ENCODE measurements at places on chromosomes 3 and 15.
A peak's percentile ranks its signal among the peaks of the same experiment; 100 is the strongest.

DNA sequence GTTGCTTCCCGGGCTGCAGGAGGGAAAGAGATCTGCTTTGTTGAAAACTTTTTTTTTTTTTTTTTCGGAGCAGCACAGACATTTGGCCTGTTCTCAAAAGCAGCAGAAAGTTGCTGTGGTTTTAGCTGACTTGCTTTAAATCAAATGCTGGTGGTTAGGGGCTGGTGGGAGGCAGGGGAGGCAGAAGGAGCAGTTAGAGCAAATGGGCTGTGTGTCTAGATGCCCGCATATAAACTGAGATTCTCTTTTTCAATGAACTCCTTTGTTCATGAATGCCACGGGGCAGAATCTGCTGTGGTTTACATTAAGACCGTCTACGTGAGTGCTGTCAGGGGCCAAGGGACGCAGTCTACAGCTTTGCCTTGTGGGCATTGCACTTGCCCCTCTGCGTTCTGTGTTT is 95.9 kb downstream of the FLNB start:
- DNase-seq = peak; percentile 11

DNA sequence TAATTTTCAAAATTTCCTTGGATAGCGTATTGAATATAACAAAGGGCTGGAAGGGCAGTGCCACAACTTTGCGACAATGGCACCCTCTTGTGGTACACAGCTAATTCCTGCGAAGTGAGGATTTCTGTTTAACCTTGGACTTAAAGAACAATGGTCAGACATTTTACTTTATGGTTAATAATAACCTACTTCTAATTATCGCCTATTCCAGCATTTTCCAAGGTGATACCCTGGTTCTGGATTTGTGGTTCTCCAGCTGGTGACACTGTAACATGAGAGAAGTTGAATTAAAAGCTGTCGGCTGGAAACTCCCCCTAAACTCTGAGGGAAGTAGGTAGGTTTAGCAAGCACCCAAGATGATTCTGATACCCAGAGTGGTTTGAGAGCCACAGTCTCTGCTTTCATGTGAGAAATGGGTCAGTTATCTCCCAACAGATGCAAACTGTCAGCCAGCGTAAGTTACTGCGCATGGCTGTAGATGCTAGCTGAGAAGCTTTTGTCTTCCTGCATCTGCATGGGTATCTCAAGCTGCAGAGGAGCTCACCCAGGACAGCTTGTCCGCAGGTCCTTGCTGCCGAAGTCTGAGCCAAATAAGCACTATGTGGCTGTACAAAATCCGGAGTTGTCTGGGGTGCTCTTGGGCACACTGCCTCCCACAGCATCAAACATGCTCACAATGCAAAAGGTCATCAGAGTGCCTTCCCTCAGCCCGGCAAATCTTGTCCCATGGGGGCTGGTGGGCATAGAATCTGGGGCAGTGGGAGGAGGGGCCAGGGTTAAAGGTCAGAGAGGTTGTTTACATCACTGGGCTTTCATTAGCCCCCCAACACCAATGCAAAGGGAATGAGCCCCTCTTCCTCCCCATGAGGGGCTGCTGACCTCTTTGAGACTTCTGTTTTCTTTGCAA is 6.6 kb upstream of the CHSY1 start:
- DNase-seq = no peak

- DNase-seq = no peak
Measured at GRCh38 chr3:187593451-187593850, 76.7 kb downstream of the SST start.

GRCh38 chr3:64342940-64343688 is 117.8 kb upstream of the PRICKLE2 start:
- DNase-seq = no peak

GRCh38 chr3:177249203-177249602 is 51.9 kb upstream of the TBL1XR1 start:
- no peak for DNase-seq

GRCh38 chr3:29345516-29346300 is 64.8 kb downstream of the RBMS3 start:
- DNase-seq = no peak

- no peak for DNase-seq
Measured at GRCh38 chr15:64892847-64893403, 18.8 kb upstream of the ANKDD1A start.

- no peak for DNase-seq
Measured at GRCh38 chr15:68330901-68331300, 53.4 kb downstream of the FEM1B start.

DNA sequence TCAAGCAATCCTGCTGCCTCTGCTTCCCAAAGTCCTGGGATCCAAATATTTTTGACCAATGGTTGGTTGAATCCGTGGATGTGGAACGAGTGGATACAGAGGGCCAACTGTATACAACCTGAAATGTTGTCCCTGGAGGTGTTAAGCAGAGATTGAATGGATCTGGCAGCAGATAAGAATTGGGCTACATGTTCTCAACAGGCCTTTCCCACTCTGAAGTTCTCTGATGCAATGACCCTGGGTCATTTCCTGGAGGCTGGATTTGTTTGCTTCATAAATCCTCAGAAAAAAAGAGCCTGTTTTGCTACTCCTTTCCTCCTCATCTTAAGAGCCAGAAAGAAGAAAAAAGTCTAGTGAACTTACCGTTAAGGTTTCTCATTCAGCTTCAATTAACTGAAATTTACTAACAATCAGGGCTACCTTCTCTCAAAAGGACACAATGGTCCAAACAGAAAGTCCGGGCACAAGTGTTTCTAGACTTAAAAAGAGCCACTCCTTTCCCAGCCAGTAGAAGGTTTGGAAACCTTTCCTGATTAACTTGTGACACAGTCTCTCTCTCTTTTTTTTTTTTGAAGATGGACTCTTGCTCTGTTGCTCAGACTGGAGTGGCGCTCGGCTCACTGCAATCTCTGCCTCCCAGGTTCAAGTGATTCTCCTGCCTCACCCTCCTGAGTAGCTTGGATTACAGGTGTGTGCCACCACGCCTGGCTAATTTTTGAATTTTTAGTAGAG is 6.5 kb downstream of the ARHGEF3 start:
- no peak for DNase-seq

DNA sequence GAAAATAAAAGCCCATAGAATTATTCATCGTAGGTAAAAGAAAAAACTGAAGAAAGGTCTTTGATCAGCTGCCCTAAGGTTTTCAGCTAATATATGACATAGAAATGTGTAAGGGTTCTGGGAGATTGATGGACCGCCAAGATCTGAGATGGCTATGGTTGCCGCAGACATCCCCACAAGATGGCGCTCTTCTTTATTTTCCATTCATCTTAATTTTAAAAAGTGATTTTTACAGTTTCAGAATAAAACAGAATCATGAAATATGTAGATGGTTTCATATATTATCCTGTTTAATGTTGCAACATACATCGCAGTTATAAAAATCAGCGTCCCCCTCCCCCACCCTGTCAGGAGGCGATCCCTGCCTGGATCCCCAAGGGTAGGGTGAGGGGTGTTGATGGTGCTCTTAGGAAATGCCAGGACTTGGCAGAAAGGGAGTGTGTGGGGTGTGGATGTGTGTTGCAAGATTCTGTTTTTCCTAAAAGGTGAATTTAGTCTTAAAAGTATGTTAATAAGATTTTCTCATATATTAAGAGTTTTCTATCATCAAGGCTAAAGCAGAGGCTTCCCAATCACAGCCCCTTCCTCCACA is 68.8 kb downstream of the ANXA2 start:
- no peak for DNase-seq

GRCh38 chr3:153768561-153769469 is 352.4 kb upstream of the ARHGEF26 start:
- peak; percentile 8 for DNase-seq

DNA sequence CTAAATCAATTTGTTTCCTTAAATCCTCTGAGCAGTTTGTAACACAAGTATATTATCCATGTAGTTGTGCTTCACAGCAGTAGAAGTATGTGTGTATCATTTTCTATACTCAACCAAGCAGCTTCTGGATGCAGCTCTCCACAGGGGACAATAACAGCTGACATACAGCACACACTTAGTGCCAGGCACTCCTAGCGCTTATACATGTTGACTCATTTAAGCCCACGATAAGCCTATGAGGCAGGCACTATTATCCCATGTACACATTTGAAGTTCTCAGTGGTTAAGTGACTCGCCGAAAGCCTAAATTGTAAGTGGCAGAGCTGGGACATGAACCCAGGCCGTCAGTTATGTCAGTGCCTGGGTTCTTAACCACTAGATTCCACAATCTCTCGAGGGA is 20.3 kb upstream of the LPP start:
- DNase-seq = no peak

DNA sequence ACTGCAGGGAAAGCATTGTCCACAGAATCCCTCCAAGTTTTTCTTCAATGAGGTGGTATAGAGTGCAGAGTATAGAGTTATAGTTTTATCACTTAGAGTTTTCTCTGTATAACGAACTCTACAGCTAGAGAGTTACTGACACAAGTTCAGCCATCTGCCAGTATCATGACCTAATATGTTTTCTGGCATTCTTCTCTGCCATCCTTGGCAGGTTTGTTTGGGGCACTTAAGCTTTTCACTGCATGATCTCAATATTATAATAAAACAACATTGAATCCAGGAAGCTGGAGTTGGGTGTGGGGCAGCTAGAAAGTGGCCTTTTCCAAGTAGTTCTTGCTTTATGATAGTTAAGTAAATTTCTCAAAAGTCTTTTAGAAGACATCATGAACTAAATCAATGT is 743.5 kb upstream of the ARPP21 start:
- DNase-seq = no peak

GRCh38 chr15:92690395-92690794 is 34.8 kb upstream of the FAM174B start:
- no peak for DNase-seq

DNA sequence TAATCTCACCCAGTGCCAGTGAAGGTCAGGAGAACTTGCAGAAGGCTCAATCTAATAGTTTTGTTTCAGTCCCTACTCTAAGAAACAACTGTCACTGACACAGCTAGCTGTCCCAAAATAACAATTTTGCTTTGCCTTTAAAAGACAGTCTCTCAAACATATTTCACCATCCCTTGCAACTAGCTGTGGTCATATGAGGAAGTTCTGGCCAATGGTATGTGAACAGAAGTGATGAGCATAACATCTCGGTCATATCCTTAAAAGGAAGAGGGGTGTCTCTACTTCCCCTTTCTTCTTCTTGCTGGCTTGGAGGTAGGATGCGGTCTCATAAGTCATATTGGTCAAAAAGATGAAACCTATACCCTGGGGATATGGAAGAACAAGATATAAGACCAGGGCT is 198.1 kb downstream of the NEK10 start:
- no peak for DNase-seq

DNA sequence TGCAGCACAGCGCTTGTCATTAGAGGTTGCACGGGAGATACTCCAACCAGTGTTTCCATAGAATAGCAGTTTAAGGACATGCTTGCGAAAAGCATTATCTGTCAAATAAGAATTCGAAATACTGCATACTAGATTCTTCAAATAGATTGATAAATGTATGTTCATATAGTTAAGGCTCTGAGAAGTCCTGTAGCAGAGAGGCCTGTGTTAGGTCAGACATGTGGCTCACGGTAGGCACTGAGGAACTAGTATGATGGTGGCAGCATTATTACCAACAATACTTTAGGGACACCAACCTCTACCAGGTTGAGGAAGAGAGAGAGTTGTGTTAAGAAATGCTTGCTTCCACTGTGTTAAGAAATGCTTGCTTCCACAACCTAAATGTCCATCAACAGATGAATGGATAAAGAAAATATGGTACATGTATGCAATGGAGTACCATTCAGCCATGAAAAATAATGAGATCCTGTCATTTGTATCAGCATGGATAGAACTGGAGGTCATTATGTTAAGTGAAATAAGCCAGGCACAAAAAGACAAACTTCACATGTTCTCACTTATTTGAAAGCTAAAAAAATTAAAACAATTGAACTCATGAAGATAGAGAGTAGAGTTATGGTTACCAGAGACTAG is 14.9 kb downstream of the MTMR14 start:
- DNase-seq = no peak

DNA sequence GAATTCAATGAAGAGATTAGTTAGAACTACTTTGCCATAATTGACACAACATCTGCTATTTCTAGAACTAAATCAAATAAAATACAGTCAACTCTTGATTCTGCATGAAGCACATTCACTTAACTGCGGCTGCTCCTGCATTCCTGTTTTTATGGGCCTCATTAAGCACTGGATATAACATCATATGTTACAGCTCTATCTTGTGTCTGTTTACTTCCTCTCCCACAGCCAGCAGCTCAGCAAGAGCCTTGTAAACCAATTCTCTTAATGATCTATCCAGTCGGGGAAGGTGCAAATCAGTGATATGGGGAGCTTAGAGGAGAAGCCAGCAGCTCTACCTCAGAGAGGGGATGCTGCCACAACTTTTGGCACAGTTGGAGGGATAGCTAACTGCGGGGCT is 329.2 kb downstream of the ARRDC4 start:
- DNase-seq = no peak

- DNase-seq = no peak
Measured at GRCh38 chr3:107870943-107871638, 219.7 kb downstream of the CD47 start.

GRCh38 chr3:124007186-124007585 is 15.3 kb upstream of the ROPN1 start:
- DNase-seq = no peak

DNA sequence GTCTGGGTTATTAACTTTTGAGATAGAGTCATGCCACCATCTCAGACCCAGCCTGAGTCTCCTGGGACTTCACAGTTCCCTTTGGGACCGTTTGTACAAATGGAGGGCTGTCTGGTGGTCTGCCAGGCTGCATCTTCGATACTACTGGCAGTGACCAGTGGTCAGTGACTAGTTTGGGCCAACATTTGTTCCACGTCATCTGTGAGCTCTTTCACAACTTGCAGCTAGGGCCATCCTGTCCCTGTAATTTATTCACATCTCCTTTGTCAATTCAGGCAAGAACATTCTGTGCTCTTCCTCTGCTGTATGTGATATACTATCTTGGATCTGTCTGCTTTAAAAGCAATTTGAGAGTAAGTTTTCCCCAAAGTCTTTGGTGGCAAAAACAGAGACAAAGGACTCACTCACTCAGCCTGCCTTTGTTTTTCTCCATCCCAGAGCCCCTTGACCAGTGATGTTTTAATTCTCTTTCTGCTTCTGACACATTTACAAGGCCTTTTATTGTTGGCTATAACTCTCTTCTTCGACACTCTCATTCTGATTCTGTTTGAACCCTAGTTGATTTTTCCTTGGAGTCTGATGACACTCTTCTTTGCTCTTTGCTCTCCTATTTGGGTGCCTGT is 353.4 kb downstream of the EPHB1 start:
- DNase-seq = no peak

DNA sequence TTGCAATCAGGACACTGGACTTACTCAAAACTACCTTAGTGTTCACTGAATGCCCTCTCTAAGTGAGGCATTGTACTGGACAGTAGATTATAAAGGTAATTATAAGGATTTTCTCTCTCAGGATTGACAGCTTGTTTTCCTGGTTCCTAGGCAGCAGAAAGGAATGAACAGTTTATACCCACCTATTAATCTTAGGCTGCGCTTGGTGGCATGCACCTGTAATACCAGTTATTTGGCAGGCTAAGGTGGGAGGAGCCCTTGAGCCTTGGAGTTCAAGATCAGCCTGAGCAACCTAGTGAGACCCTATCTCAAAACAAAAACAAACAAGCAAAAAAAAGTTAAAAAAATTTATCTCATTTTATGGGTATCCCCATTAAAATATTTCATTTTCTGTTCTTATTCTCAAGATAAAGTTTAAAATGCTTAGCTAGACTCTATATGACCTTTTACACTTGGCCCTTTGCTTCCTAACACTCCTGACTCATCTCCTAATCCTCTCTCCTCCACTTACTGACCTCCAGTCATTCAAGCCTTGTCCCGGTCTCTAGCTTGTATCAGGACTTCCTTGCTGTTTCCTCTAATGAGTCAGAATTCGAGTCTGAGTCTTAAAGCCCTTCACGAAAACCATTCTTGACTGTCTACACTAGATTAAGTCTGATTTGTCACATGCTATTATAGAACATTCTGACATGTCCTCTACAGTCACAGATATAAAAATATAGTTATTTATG is 348.6 kb downstream of the NLGN1 start:
- no peak for DNase-seq
